Left lung (tissue), 14 donors: ENCODE measurements at places on chromosomes 13 and 19. TPM values are rescaled to one million over a fixed set of nuclear protein-coding genes. Genes with fewer than 3 reads are reported as not detected.

Gene PRSS57
- 0.35 TPM for polyA plus RNA-seq

Gene IL11
- 0.29 TPM for polyA plus RNA-seq

Gene MAB21L1
- 0.04 TPM for polyA plus RNA-seq

Gene HSD17B14
- polyA plus RNA-seq: 9.3 TPM

Gene MUC16
- polyA plus RNA-seq: not detected

Gene KLF12
- 21.6 TPM for polyA plus RNA-seq
